Renal cortex interstitium (tissue), 15 donors: ENCODE measurements at places on chromosomes 7 and 10. TPM values are rescaled to one million over a fixed set of nuclear protein-coding genes. Genes with fewer than 3 reads are reported as not detected.

DNA sequence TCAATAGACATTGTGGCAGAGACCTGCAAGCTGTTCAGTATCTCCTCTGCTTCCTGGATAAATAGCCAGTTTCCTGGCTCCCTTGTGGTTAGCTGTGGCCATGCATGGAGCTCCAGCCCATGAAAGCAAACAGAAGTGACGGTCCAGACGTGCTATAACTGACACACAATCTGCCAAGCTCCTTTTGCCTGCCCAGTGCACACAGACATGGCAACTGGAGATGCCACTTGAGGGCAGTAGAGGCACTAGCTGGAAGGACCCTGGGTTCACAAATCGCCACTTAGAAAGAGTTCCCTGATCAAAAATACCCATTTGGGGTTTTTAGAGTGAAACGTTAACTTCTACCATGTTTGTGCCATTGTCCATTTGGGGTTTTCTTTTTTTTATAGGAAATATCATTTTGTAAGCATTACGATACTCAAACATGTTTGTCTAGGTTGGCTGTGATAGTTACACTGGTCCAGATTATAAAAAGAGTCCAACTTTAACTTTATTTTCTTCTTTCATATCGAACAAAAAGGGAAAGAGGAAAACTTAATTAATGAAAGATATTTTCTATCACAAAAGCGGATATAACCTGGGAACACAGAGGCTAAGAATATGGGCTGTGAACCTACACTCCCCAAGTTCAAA is 31.3 kb downstream of the KIN start:
- no peak for DNase-seq

- no peak for DNase-seq
Observed at GRCh38 chr7:1770331-1770730, 100.3 kb downstream of the ELFN1 start.

DNA sequence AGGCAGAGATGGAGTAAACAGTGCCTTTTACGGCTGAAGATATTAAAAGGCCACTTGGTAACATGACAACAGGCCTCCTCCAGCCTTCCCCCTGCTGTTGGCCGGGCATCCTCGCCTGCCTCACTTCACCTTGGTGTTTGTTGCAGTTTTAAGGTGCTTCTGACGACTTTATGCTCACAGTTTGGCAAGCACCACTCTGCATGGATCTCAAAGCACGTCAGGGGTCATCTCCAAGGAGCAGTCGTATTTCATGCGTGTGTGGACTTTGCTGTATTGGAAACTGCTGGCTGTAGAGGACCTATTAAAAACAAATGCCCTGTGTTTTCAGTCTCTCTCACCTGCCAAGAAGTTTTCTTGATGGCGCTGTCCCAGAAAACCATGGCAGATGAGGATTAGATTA is 483.1 kb downstream of the RPS24 start:
- no peak for DNase-seq

DNA sequence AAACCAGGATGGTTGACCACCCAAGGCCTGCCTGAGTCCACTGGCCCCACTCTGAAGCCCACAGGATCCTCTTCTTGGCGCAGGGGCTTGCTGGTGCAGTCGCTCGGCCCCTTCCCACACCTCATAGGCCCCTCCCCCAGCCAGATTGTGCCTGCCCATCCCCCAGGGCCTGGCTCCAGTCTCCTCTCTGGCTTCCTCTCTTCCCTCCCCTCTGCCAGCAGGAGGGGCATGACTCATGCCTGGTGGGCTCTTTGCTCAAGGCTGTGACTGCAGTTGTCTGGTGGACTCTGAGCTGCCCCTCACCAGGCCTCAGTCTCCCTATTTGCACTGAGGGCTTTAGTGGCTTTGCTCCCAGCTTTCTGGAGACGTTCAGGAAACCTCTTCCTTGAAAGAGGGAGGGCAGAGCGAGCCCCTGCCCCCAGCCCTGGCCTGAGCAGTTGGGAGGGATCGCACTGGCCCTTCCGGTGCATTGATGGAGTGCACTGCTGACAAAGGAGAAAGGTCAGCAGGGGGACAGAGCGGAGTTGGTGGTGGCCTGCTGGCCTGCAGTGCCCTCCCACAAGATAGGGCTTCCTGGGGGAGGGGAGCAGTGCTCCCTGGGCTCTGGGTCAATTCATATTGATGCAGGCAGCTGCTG is 60.7 kb downstream of the ZMIZ1 start:
- no peak for DNase-seq

DNA sequence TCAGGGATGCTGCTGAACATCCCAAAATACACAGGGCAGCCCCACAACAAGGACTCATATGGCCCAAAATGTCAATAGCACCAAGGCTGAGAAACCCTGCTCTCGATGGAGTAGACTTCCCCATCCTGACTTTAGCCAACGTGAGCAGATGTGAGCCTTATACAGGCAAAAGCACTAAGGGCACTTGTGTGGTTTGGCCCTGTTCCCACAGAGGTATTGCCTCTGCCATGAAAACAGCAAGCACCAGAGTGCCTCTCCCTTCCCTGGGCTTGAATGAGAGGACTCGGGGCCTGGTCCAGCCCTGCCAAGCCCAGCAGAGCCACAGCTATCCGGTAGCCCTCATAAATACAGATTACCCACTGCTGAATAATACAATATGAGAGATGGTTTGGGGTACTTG is 47.5 kb downstream of the ACSM6 start:
- no peak for DNase-seq

- DNase-seq = no peak
Observed at GRCh38 chr10:70441161-70441894, at the start of gene NODAL. Gene NODAL (minus strand): TSS chr10:70441681. CDS start chr10:70441667, 14 bp downstream.

DNA sequence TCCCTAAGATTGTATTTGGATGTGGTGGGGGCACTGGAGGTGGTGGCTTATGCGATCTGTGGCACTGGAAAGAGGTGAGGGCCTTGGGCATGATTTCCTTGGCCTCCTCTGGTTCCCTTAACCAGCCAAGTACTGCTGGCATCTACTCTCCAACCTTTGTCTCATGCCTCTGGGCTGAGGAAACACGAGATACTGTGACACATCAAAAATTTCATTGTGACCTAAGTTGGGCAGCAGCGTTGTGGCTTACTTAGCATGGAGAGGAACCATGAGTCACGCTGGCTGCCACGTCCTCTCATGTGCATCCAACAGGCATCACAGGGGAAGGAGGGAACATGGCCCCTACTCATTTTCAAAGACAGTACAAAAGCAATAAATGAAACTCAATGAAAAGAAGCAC is 29.7 kb upstream of the GSDME start:
- DNase-seq = no peak

SPRN gene
- 5.6 TPM for polyA plus RNA-seq

GSTO2 gene
- 32.9 TPM for polyA plus RNA-seq
